NCI-H1694 treated with DMSO at 0.1 percent for 48 hours (cell line): ENCODE measurements at places on chromosomes 6 and 20.

DNA sequence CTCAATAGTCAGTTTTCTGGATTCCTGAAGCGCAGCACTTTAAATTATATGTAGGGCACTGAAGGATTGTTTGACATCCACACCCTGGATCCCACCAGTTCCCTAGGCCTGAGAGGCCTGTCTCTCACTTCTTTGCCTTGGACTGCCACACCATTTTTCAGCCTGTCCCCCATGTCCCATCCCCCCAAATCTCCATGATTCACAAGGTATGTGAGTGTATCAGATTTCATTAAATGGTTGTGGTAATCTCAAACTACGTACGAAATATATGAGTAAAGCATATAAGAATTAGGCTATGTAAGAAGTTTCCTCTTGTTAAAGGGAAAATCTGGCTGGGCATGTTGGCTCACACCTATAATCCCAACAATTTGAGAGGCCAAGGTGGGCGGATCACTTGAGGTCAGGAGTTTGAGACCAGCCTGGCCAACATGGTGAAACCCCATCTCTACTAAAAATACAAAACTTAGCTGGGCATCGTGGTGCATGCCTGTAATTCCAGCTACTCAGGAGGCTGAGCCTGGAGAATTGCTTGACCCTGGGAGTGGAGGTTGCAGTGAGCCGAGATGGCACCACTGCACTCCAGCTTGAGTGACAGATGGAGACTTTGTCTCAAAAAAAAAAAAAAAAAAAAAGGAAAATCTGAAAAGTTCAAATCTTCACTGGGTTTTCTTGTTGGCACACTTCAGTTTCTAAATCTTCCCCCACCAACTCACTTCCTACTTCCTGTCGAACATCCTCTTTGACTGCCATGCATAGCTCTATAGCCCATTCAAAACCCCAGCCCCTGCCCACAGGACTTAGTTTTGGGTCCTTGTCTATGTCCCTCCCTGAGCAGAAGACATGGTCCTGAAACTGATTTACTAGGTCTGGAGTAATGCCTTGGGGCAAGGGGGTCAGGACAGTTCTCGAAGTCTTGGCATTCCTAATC, 97.3 kb upstream of the SHLD1 start:
- DNase-seq = no peak

DNA sequence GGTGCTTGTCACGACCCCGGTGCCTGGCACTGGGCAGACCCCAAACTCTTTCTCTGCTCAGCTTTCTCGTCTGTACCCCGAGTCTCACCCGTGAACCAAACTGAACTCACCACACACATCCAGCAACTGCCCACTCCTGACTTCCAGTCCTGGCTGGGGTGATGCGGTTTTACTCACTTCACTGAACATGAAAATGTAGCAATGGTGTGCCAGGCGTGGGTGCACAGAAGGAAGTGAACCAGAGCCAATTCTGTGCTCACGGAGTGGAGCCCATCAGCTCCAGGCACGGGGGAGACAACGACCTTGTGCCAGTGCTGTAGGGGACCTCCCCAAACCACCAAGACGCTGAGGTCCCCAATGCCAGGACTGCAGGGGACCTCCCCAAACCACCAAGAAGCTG, 78.7 kb upstream of the AFDN start:
- no peak for DNase-seq

GRCh38 chr6:127392301-127392700, 48.9 kb upstream of the ECHDC1 start:
- DNase-seq = no peak

GRCh38 chr6:68650142-68650541, 15.1 kb downstream of the ADGRB3 start:
- DNase-seq = no peak

DNA sequence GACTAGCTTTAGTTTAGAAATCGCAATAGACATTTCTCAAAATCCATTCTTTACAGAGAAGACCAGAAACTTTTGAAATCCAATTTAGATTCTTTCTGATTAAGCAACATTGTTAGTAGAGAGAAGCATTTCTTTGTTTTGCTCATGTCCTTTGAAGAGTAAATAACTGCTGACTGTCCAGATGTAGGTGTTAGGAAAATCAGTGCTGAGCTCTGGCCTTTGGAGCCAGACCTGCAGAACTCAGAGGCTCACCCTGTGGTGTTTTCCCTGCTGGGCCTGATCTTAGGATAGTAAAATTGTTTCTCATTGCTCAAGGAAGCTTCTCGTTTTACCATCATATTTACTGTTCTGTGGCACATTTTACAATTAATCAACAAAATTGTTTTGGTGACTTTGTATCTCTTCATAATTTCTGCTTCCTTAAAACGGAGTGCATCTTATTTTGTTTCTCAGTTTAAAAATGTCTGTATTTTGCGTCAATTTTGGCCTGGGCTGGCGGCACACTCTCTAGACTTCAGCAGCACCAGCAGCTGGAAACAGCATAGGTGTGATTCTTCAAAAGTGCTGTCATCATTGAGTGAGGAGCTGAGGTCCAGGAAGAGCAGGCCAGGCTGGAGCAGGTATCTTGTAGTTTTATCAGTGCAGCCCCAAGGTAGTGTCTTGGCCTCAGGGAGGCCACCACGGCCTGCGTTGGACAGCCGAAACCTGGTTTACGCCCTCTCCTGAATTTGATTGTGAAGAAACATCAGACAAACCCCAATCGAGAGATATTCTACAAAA, 8.3 kb upstream of the ZDHHC14 start:
- DNase-seq = no peak
